ENCODE measurements at places on chromosomes 13 and 19. TPM values are rescaled to one million over a fixed set of nuclear protein-coding genes. Genes with fewer than 3 reads are reported as not detected.

TFDP1 gene
- total RNA-seq = 184 TPM

PAF1 gene
- total RNA-seq = 50.6 TPM

FGF22 gene
- not detected for total RNA-seq

AMER2 gene
- total RNA-seq = not detected

OR10H1 gene
- not detected for total RNA-seq

ZNF441 gene
- total RNA-seq = 4.0 TPM

LILRB5 gene
- not detected for total RNA-seq

Data from activated CD4-positive, alpha-beta T cell treated with anti-CD3 and anti-CD28 coated beads, Interleukin-2, amount 10 ng/mL, durations not matched to agents 24 days and 14 days (primary cell).